Right renal pelvis (tissue), 4 donors: ENCODE measurements at places on chromosomes 7 and 10. TPM values are rescaled to one million over a fixed set of nuclear protein-coding genes. Genes with fewer than 3 reads are reported as not detected.

GRCh38 chr10:104036518-104037260 lies 49.0 kb downstream of the COL17A1 start:
- DNase-seq = no peak

GRCh38 chr7:157557263-157557662 lies 220.5 kb downstream of the DNAJB6 start:
- DNase-seq = no peak

GRCh38 chr10:52631648-52632047 lies 140.9 kb downstream of the MBL2 start:
- no peak for DNase-seq

GRCh38 chr7:134547397-134548054 lies 1.4 kb upstream of the AKR1B15 start:
- DNase-seq = peak; percentile 53

DNA sequence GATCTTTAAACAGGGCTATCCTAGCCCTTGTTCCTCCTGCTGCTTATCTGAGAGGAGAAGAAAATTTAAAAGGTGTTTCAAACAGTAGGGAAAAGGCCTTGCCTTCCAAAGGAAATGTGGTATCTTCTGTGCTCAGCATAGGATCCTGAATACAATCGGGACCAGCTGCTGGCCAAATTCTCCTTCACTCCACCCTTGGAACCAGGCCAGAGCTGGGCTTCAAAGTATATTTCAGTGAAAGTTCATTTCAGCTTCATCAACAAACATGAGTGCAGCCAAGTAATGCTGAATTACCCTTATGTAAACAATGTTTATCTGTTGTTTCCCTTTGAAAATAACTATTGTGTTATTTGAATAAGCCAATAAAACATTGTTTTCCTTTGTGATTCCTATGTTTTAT lies 146.5 kb upstream of the MEOX2 start:
- peak; percentile 12 for DNase-seq

- DNase-seq = no peak
Observed at GRCh38 chr10:69317626-69318105, 39.4 kb downstream of the HK1 start.

- no peak for DNase-seq
Observed at GRCh38 chr10:10368951-10369576, 648.6 kb upstream of the CELF2 start.

DNA sequence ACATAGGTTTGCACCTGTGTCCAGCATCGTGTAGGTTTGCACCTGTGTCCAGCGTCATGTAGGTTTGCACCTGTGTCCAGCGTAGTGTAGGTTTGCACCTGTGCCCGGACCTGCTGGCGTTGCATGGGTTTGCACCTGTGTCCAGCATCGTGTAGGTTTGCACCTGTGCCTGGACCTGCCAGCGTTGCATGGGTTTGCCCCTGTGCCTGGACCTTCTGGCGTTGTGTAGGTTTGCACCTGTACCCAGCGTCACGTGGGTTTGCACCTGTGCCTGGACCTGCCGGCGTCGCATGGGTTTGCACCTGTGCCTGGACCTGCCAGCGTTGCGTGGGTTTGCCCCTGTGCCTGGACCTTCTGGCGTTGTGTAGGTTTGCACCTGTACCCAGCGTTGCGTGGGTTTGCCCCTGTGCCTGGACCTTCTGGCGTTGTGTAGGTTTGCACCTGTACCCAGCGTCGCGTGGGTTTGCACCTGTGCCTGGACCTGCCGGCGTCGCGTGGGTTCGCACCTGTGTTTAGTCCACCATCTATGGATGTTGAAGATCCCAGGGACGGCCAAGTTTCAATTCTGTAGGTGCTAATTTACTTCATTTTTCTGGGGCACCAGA lies 158.0 kb downstream of the WDR37 start:
- DNase-seq = no peak

DNA sequence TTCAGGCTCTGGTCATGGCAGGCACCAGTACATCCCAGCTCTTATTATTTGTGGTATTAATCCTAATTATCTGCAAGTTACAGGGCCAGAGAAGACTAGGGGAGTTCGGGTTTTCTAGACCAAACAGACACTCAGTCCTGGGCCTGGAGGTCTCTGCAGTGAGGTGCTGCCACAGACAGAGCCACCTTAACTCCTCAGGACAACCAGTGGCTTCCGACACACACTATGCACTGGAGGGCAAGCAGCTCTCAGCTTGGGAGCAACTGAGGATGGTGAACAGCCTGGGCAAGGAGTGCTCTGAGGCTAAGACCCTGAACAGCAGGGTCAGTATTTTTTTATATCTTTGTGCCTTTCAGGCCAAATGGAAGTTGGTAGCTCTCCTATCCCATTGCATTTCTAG lies 19.0 kb downstream of the ACTA2 start:
- DNase-seq = no peak

GRCh38 chr7:91462316-91462715 lies 198.1 kb downstream of the FZD1 start:
- DNase-seq = no peak

GPRIN2 gene
- polyA plus RNA-seq = 3.2 TPM

SPDYE2 gene
- 2.1 TPM for polyA plus RNA-seq

AGAP5 gene
- 9.3 TPM for polyA plus RNA-seq

ASB10 gene
- not detected for polyA plus RNA-seq
